ENCODE measurements at places on chromosomes 5 and 9.

- no peak for DNase-seq
Measured at GRCh38 chr5:76947082-76947503, 5.8 kb upstream of the CRHBP start.

GRCh38 chr5:133247151-133247709 is 195.4 kb downstream of the HSPA4 start:
- no peak for DNase-seq

GRCh38 chr5:2286250-2286649 is 403.5 kb upstream of the IRX4 start:
- no peak for DNase-seq

DNA sequence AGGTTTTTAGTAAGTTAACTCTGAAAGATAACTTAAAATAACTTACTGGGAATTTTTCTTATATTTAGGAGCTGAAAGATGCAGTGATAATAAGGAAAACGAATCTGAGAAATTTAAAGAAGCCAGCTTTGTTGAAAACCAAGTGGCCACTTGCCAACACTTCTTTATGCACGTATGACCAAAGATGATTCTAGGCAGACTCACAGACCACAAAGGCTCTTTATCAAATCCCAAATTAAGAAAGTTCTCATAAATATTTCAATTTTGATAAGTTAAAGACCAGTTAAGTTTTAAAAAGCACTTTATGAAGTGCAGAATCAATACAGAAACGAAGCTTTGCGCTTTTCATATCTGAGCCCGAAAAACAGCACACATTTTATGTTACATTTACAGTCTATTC is 1.5 kb downstream of the AFF4 start:
- DNase-seq, result no peak

GRCh38 chr5:143986516-143987212 is 174.7 kb downstream of the HMHB1 start:
- no peak for DNase-seq

DNA sequence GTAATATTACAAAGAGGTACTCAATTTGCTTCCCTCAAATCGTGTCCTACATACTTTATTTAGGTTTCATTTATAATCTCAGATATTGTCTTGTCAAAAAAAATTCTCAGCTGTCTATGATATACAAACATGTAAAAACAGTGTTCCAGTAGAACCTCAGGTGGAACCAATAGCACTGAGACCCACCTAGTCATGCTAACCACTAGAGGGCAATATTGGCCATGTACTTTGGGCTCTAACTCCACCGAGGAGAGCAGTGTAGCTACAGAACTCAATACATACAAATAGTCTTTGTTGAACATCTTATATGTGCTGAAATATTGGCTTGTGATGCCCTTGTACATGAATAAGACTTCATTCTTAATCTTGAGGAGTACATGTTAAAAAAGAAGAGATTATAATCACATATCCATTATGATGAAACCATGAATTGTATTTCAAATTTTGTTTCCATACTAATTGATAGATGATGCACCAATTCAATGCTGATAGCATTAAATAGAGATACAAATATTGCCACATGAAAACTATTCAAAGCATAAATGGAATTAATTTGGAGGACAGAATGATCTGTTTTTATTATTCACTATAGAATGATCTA is 71.2 kb upstream of the CNTLN start:
- peak; percentile 55 for DNase-seq

Measured in iPS-NIHi11 (cell line).